ENCODE measurements at places on chromosomes 7 and 10. TPM values are rescaled to one million over a fixed set of nuclear protein-coding genes. Genes with fewer than 3 reads are reported as not detected.

Gene TRIM50
- total RNA-seq = not detected

Gene UBN2
- 9.8 TPM for total RNA-seq

Gene ERVW-1
- total RNA-seq = not detected

Gene H2BK1
- total RNA-seq = not detected

Gene EN2
- total RNA-seq = under 0.01 TPM

Gene PON3
- total RNA-seq = 0.88 TPM

Gene AOAH
- not detected for total RNA-seq

Gene SFRP4
- 151 TPM for total RNA-seq

Gene FKBP9
- total RNA-seq = 420 TPM

Gene NOLC1
- total RNA-seq = 18.1 TPM

Gene POM121L12
- total RNA-seq = not detected

Gene IGFBP3
- total RNA-seq = 2,046 TPM

Gene HOXA7
- total RNA-seq = 4.4 TPM

Measured in osteoblast (primary cell).